ENCODE measurements at places on chromosomes 3 and 15.

- ATAC-seq = no peak
Observed at GRCh38 chr3:101846709-101847108, 2.6 kb upstream of the NFKBIZ start.

DNA sequence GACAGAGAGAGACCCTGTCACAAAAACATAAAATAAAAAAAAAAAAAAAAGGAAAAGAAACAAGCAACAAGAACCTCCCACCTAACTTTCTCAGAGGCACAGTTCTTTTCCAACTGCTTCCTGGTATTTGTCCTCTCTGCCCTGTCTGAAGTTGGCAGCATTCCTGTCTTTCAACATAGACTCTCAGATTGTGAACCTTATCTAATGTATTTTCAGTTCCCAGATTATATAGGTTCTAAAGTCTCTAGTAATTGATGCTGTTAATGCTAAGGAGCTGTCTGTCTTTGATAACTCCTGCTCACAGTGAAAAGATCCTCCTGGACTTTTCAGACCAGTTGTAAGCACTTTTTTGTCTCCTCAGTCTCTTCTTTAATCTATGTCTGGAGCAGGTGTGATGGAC lies 199.5 kb upstream of the P2RY1 start:
- no peak for ATAC-seq

DNA sequence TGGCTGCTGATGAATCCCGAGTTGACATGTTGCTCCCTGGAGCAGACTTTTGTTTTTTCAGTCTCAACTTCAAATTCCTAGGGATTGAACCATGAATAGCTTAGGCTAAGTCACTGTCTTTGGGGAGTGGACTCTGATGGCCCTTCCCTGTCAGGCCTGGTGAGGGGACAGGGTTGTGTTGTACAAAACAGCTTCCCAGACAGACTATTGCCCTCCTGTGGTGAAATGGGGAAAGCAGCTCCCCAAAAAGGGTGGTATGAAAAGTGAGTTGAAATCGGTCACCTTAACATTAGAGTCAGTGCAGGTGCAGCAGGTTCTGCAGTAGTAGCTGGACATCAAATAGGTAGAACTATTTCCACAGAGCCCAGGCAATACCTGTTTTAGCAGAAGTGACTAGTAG lies 775.6 kb downstream of the ROBO2 start:
- no peak for ATAC-seq

GRCh38 chr15:99509686-99510461 lies 55.9 kb upstream of the MEF2A start:
- ATAC-seq = no peak

DNA sequence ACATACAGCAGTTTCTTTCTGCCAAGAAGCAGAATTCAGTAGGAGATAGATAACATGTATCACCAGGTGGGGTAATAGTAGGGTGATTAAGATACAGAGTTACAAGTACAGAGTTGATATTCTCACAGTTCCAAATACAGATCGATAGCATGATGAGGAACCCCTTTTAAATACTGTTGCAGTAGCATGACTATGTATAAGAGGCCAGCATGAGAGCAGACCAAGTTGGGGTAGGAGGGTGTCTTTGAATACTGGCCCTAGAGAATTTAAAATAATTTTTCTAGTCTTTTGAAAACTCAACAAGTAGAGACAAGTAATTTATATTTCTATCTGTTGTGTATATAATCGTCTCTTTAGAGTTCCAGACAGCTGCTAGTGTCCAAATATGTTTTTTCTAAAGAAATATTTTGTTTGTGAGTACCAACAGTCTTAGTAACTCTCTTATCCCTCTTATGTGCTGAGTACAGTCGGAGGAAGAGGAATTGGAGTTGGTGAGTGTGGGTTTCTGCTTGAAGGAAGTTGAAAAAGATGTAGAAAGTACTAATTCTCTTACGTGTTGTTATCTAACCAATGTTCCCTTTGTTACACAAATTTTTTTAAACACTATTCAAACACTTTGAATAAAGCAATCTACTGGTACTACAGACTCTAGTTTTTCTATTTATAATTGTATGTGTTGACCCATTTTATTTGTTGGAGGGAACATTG lies 30.2 kb downstream of the LYSMD4 start:
- peak; percentile 18 for ATAC-seq

GRCh38 chr15:58525991-58526421 lies 94.2 kb downstream of the LIPC start:
- ATAC-seq = no peak

GRCh38 chr15:66702787-66703539 lies 927 bp downstream of the SMAD6 start:
- ATAC-seq = no peak

DNA sequence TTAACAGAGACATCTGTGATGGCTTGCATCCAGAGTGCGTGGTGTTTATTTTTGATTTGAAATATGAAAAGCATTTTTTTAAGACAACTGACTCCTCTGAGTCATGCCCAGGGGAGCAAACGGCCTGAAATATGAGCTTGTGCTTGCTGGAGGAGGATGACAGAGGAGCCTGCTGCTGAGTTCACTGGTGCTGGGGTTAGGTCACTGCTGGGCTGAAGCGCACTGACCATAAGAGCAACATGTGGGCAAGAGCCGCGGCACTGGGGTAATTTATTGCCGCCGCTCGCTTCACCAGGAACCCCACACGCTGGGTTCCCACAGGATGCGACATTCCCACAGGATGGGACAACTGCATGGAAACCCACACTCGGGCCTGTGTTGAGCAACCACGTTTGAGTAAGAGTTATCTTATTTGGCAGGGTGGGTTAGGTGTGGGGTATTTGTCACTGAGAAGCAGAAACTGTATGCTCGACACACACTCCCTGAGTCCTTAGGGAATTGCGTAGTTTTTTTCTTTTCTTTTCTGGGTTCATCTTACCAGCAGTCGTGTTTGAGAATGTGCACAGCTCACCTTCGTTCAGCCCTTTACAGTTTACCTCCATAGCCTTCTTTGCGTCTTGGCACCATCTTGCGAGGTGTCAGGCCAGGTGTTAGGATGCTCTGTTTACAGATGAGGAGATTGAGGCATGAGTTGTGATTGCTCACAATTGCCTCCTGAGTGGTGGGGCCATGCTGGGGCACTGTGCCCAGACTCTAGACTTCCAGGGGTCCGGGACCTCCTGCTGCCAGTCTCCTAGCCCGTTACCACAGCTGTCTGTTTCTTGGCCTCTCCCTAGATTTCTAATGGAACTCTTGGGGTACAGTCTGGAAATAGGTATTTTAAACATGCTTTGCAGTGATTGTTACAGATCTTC lies 60.4 kb downstream of the SMAD3 start:
- ATAC-seq = peak; percentile 81

Data from gastroesophageal sphincter (tissue), 4 donors.